ENCODE measurements at places on chromosomes 16 and 17.

DNA sequence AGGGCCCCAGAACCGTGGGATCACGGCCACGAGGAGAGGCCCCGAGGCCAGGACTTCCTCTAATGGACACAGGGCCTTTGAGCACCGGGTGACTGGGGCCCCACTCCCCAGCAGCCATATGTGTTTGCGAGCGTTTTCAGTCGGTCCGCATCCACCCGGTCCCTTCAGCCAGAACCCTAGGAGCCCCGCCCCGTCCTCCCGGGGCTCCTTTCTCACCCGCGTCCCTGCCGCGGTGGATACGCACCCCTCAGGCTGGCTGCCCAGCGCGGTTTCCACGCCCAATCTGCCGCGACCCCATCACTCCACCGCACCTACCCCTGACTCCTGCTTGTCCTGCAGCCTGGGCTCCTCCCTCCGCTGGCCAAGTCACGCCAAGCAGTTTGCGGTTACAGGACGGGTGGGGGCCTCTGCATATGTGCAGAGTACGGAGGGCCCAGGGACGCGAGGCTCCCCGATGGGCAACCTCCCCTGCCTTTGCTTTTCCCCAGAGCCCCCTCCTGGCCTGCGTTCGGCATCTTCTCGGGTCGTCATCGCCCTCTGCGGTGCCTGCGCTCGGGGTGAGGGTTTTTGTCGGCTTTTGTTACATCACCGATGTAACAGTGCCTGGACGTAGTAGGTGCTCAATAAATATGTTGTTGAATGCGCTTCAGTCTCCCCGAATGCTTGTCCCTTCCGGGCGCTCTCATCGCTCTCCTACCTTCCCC is 1.0 kb upstream of the TTYH2 start:
- peak; percentile 20 for DNase-seq

- DNase-seq = no peak
Observed at GRCh38 chr17:62380253-62380652, at the start of gene EFCAB3. EFCAB3 (plus strand) TSS chr17:62380553; CDS start chr17:62382980, 2,427 bp downstream.

- no peak for DNase-seq
Observed at GRCh38 chr17:81127526-81128177, 37.7 kb upstream of the PVALEF start.

GRCh38 chr16:74585846-74586443 is 21.0 kb downstream of the GLG1 start:
- DNase-seq = no peak

- DNase-seq = no peak
Observed at GRCh38 chr16:46618516-46618915, 2.7 kb downstream of the SHCBP1 start.

DNA sequence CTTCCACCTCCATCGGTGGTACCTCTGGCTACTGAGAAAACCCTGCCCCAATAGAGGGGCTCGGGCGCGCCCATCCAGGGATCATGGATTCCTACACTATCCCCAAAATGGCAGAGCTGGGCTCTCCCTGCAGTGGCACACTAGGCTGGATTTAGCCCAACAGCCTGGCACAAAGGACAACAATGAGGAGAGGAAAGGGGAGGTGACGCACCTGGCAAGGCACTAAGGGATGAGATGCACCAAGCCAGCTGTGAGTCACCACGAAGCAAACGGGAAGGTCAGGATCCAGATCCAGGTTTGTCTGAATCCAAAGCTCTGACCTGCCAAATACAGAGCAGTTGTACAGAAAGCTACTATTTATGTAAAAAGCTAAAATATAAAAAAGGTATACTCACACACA is 18.1 kb downstream of the UBE2O start:
- DNase-seq = no peak

Measured in activated T-cell treated with anti-CD3 and anti-CD28 coated beads for 48 hours (primary cell).